C1 segment of cervical spinal cord (tissue), 14 donors: ENCODE measurements at places on chromosomes 3 and 15.

DNA sequence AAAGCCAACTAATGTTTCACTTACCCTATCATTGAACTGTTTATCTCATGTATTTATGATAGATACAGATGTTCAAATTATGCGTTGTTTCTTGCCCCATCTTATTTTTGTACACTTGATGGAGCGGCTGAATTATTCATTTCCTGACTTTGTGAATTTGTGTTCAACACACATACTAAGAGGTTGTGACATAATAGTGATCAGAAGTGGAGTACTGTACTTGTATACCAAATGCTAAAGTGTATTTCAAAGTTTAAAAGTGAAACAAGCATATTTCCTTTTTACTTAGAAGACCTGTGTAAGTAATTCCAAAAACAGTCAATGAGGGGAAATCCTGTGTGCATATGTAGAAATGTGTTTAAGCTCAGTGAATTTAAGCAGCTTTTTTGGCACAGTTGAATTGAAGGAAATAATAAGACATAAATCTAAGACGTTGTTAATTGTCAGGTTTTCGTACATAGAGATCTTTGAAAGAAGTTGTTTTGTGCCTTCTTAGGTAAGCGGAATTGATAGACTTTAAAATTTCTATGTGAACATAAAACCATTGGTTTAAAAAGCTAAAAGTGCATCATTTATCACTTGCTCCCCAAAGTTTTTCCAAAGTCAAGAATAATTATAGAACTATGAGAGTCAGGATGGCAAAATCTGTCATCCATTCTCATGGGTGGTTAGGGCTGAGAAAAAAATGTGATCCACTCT lies 1.9 kb downstream of the NFKBIZ start:
- DNase-seq = no peak

DNA sequence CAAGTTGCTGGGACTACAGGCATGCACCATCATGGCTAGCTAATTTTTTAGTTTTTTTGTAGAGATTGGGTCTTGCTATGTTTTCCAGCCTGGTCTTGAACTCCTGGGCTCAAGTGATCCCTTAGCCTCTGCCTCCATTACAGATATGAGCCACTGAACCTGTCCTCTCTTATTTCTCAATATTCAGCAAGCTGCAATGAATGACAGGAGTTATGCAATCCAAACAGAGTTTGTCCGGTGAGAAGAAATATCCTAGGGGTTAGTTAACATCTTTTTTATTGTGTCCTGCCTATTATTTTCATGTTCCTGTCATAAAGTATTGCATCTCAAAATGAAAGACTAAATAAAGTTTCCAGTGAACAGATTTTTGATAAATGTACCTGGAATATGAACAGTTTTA lies 1161.4 kb downstream of the OTOL1 start:
- no peak for DNase-seq

GRCh38 chr3:120094776-120095225 lies 554 bp upstream of the GSK3B start:
- peak; percentile 100 for DNase-seq

DNA sequence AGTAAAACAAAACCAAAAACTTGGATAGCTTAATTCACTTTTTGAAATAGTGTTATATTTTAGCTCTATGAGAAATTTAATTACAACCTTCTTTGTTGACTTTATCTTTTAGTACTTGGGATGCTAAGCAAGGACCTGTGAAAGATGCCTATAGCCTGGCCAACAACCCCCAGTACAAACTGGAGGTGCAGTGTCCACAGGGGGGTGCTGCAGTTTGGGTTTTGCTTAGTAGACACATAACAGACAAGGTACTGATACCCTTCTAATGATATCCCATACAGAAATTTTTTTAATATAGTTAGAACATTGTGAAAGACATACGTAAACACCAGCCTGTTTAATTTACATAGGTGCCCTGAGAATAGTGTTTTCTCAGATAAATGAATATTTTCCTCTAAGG lies 35.3 kb downstream of the CAPN7 start:
- DNase-seq = no peak

DNA sequence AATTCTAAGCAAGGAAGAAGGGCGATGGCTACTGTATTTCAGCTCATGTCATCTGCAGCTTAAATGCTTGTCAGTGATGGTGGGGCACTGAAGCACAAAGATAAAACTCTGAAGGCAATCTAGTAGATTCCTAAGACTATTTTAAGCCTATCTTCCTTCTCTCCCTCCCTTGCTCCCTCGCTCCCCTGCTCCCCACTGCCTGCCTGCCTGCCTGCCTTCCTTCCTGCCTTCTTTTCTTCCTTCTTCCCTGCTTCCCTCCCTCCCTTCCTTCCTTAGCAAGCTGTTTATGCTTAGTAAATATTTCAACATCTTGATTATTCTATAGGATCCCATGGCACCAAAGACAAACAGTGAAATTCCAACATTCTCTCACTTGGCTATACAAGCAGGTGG lies 99.6 kb downstream of the OXSM start:
- no peak for DNase-seq

DNA sequence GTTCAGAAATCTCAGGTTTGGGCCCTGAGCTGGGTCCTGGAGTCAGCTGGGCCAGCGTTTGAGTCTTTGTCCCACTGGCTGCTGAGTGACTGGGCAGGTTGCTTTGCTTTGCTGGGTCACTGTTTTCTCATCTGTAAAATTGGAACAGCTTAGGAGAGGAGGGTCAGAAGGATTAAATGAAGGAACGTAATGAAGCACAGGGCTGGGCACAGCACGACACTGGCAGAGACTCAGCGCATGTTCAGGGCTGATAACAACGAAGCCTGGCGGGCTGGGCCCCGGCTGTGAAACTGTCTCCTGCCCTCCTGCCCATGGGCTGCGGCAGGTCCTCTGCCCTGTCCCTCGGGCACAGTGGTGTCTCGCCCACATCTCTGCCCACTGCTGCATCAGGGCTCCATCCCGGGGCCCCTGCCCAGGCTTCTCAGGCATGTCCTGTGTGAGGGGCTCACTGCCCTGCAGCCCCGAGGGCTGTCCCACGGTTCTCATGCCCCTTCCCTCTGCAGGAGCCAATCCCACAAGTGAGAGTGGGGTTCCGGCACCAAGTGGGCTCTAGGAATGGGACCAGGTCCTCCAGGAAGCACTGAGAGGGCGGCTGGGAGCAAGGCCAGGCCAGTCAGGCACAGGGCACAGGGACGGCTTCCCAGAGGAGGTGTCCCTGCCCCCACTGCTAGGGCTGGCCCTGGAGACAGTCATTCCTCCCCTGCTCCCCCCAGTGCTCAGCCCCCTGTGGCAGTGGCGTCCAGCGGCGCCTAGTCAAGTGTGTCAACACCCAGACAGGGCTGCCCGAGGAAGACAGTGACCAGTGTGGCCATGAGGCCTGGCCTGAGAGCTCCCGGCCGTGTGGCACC lies 88.0 kb downstream of the TBC1D2B start:
- no peak for DNase-seq

GRCh38 chr15:25825207-25825606 lies 37.9 kb downstream of the ATP10A start:
- no peak for DNase-seq

DNA sequence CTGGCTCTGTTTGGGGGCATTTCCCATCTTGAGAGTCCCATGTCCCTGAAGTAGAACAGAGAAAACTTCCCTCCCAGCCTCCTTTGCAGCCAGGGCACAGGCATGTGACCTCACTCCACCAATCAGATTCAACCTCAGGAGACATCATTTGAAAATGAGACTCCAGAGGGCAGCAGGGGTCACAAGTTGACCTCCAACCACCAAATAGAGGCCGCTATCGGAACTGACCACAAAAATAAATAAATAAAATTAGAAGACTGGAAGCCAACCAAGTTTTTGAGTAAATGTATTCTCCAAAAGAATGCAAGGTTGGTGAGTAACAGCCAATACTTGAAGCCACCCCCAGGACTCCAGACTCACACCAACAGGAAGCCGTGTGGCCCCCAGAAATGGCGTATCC lies 106.5 kb downstream of the CHSY1 start:
- no peak for DNase-seq

- DNase-seq = no peak
Observed at GRCh38 chr3:114179575-114179974, 723 bp upstream of the DRD3 start.

- DNase-seq = no peak
Observed at GRCh38 chr3:126102011-126102410, 18.1 kb upstream of the SLC41A3 start.

DNA sequence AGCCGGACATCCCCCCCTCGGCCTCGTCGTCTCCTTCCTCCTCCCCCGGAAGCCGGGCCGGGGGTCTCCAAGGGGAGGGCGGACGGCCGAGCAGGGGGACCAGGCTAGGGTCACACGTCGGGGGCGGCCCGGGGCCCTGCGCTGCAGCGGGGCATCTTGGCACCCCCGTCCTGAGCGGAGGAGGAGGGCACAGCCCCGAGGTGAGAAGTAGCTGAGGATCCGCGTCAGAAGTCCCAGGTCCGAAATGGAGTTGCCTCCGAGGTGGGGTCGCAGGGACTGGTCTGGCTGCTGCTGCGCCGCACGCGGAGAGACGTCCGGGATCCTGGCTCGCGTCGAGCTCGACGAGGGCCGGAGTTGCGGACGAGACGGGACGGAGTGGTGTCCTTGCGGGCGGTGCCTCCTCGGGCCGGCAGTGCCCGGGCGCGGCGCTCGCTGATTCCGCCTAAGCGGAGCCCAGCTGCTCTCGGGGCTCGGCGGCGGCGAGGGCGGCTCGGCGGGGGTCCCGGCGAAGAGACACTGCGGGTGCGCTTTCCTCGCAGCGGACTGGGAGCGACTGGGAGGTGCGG lies at the start of gene ADCY5:
ADCY5 (minus strand) TSS at position 555 of the 566 bp plus-strand sequence; CDS start at position 10, 545 bp downstream.
- DNase-seq = no peak

DNA sequence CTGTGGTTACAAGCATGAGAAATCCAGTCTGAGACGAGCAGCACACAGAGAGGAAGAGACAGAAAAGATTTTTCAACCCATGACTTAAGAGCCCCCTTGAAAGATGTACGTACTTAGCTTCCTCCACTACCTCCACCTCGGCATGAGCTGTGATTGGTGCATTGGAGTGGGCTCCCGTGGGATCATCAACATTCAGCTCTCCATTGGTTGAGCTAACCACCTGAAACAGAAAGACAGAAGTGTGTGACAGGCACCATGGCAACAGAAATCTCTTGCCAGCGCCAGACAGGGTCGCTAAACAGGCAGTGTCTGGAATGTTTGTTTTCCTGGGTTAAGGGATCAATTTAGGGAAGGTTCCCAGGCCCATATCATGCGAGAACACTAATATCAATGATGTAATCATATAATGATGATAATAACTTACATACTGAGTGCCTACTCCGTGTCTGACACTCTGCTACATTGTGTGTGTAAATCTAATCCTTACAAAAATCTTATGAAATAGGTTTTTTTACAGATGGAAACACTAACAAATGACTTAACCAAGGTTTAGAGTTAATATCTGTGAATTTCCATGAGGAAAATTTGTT lies 17.5 kb upstream of the PPIB start:
- no peak for DNase-seq

GRCh38 chr3:87766721-87767120 lies 292.1 kb downstream of the CGGBP1 start:
- no peak for DNase-seq

- no peak for DNase-seq
Observed at GRCh38 chr3:176376531-176376930, 820.8 kb downstream of the TBL1XR1 start.

DNA sequence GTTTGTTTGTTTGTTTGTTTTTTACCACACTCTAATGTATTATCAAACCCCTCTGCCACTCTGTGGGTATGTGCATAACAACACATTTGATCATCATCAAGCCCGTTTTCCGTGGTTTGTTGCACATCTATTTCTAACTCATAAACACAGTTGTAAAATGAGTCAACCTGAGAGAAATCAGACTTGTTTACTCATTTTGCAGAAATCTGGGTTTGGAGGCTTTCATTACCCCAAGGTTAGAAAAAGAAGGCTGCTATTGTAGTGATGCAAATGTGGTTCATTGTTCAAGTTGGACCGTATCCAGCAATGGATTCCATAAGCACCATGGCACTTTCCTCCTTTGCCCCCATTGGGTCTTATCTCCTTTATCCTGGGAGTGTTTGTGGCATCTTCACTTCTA lies 353.2 kb upstream of the SOX2 start:
- no peak for DNase-seq

DNA sequence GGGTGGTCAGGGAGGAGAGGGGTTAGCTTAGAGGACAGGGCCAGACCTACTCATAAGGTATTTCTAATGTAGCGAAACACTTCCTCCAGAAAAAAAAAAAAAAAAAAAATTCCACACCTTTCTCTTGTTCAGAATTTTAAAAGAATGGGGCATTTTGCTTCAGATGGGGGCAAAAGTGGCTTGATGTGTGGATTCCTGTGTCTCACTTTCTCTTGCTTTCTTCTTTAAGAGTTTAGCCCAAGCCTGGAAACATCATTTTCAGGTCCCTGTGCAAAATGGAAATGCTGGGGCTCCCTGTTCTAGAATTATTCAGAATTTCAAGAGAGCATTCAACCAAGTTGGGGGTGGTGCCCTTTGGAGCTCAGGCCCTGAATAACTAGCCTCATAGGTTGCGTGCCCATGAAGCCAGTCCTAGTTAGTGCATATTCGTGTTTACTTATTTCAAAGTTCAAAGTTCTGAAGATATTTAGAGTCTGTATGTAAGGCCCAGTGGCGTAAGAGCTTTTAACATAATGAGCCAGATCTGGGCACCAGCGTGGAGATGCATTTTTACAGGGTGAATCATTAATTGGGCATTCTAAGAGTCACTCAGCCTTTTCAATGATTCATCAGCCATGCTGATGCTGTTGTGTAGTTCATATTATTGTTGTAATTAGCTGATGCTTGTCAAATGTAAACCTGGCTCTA lies 104.5 kb downstream of the RPLP1 start:
- no peak for DNase-seq

DNA sequence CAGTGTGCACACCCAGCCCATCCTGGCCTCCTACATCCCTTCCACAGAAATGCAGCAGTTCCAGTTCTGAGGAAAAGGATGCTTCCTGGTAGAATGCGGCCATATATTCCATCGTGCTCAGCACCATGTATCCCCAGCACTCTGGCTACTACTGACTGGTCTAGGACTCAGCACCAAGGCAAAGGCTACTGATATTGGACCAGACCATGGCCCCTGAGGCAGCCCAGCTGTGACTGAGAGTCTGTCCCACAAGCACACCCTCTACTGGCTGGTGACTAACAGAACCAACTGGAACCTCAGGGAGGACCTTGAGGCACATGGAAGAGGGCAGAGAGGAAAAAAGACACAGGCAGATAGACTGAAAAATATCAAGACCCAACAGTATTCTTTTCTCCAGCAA lies 30.0 kb downstream of the TARS3 start:
- no peak for DNase-seq

DNA sequence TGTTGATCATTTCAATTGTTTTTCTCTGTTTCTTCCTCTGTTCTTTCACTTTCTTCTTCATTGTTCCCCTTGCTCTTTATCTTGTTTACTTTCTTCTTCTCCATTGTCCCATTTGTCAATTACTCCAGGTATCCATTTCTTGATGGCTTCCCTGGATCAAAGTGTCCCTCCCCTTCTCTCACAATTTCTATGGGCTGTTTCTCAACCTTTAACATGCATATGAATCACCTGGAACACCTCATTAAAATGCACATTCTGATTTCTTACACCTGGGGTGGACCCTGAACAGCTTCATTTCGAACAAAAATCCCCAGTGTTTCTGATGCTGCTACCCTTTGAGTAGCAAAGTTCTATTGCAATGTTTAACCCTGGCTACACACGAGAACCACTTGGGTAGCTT lies 454.8 kb downstream of the EPHA6 start:
- no peak for DNase-seq
